ENCODE measurements at places on chromosomes 2 and 18.

DNA sequence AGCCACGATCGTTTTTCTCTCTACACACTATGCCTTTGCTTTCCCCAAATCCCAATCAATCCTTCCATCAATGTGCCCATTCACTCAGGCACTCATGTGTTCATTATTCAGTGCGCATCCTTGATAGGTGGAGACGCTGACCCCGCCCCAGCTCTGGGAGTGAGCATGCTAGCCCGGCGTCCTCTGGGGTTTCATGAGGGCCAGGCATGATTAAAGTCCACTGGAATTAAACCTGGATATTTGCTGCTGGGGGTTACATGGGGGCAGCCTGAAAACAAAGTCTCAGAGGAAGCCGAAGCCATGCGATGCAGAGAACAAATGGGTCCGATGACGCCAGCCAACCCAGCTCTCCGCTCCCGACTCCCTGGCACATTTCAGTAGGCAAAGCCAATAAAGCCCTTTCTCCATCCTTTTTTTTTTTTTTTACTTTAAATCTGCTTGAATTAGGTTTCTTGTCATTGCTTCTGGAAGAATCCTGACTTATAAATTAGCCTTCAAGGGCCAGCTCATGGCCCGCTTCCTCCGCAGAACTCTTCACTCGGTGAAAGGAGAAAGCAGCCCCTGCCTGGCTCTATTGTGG is 316.4 kb upstream of the ID2 start:
- no peak for DNase-seq
- H3K27me3 ChIP-seq, result no peaks in the 10 kb centered on the region
- no peaks in the 10 kb centered on the region for H3K36me3 ChIP-seq
- no peaks in the 10 kb centered on the region for H3K4me1 ChIP-seq

GRCh38 chr2:142750858-142751257 is 126.6 kb upstream of the KYNU start:
- H3K27me3 ChIP-seq, result no peaks in the 10 kb centered on the region
- H3K4me3 ChIP-seq, result no peak overlapping the region
- H3K36me3 ChIP-seq, result no peaks in the 10 kb centered on the region
- H3K4me1 ChIP-seq, result no peaks in the 10 kb centered on the region
- no peak for DNase-seq
- no peak overlapping the region for H3K27ac ChIP-seq

DNA sequence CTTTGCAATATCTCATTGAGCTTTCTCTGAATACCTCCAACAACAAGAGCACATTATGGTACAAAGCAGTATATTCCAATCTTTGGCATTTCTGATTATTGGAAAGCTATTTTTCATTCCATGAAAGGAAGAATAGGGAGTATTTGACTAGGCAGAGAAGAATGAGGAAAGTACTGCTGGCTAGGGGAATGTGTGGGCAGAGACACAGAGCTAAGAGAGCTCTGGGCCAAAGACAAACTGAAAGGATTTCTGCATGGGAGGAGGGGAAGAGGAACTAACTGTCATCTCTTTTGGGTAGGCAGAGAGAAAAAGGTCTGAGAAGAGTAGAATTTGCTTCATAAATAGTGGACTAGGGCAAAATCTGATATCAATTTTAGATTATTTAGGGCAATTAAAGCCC is 150.8 kb downstream of the CCDC85A start:
- no peak overlapping the region for H3K27ac ChIP-seq
- DNase-seq, result no peak
- no peaks in the 10 kb centered on the region for H3K4me1 ChIP-seq
- H3K4me3 ChIP-seq, result no peak overlapping the region
- H3K27me3 ChIP-seq, result peaks cover 3% of the 10 kb centered on the region

- no peak overlapping the region for H3K4me3 ChIP-seq
- no peak overlapping the region for H3K27ac ChIP-seq
- H3K4me1 ChIP-seq, result no peaks in the 10 kb centered on the region
These were observed 166.9 kb downstream of the SNTG2 start for GRCh38 chr2:1117569-1117968.
